ENCODE measurements at places on chromosomes 16 and 17.

GRCh38 chr17:18260332-18261145 lies at the start of gene MIEF2:
TSS of gene MIEF2 (plus strand) at chr17:18260662. CDS start at chr17:18262721, 2,059 bp downstream.
- DNase-seq = peak; percentile 83

DNA sequence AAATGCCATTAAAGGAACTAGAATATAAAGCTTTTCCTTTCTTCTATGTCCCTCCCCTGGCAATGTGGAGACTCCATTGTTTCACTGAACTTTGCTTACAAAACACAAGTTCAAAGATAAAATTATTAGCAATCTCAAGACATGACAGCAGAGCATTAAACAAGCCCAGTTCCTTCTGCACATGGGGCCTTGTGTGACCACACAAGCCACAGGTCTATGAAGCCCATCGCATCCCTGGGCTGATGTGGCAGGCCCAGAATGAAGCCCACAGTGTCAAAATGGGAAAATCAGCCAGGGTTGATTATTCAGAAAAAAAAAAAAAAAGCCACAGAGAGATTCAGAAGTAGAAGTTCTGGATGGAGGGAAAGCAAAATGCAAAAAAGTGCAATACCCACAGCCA lies 12.9 kb upstream of the SLC39A11 start:
- no peak for DNase-seq

- no peak for DNase-seq
These were observed 15.9 kb downstream of the CASKIN1 start for GRCh38 chr16:2180461-2180860.

- no peak for DNase-seq
These were observed 383.8 kb downstream of the ZFHX3 start for GRCh38 chr16:72664056-72664508.

DNA sequence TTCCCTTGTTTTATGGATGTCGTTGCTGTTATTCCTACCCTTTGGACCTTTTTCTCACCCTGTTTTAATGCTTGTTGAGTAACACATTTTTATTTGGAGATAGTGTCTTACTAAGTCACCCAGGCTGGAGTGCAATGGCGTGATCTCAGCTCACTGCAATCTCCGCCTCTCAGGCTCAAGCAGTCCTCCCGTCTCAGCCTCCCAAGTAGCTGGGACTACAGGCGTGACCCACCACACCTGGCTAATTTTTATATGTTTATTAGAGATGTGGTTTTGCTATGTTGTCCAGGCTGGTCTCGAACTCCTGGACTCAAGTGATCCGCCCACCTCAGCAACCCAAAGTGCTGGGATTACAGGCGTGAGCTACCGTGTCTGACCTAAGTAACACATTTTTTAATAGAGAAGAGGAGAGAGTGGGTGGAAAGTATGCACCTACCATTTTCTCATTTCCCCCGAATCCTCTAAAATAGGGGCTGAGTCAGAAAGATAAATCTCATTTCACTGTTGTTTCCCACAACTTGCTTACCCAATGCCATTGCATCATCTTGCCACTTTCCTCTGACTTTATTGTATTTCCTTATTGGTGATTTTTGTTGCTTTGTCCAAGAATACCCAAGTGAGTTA lies 7.0 kb downstream of the DHX40 start:
- no peak for DNase-seq

DNA sequence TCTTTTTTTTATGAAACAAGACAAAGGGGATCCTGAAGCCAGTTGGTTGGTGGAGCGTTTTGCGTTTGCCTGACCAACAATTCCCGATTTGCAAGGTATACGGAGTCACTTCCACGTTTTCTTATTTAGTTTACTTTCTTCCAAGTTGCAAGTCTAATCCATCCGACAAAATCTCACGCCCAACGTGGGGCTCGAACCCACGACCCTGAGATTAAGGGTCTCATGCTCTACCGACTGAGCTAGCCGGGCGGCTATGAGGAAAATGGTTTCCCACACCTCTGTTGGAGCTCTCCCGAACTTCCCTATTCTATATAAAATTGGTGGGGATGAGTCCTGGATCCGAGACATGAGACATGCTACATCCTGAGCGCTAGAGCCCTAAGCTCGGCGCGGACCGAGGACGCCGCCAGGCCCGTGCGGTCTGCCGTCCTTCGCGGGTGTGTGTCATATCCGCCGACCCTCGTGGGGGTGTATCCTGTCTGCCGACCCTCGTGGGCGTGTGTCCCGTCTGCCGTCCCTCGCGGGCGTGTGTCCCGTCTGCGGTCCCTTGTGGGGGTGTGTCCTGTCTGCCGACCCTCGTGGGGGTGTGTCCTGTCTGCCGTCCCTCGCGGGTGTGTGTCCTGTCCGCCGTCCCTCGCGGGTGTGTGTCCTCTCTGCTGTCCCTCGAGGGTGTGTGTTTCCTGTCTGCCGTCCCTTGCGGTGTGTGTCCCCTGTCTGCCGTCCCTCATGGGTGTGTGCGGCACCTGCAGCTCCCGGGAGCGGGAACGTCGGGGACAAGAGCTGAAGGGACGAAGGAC lies 22.6 kb downstream of the ZNF213 start:
- DNase-seq = peak; percentile 82

GRCh38 chr17:39772415-39772814 lies 34.7 kb downstream of the GRB7 start:
- no peak for DNase-seq

DNA sequence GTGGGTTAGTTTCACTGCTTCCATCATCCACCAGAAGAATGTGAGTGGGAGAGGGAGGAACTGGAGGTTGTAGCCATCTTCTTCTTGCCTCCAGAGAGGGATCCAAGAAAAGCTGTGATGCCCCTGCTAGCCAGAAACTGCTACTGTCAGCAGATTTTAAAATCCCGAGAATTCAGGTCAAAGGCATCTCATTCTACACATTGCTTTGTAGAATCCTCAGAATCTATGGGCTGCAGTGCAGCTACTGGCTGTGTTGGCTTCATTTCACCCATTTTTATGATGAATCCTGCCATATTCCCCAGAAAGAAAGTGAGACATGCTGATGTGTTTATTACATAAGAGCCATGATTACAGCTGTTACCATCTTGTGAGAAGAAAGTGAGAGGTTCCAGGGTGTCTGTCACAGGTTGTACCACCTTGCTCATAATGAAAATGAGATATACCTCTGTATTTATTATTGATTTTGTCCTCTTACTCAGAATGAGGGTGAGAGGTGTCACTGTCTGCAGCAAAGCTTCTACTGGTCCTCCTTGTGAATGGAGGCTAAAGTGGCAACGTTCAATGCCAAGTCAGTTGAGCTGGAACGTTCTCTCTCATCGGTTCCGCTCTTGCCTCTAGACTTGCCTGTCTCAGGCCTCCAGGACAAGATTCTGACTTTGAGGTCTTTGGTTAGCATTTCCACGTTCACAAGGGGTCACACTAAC lies 50.1 kb upstream of the MYH10 start:
- no peak for DNase-seq

DNA sequence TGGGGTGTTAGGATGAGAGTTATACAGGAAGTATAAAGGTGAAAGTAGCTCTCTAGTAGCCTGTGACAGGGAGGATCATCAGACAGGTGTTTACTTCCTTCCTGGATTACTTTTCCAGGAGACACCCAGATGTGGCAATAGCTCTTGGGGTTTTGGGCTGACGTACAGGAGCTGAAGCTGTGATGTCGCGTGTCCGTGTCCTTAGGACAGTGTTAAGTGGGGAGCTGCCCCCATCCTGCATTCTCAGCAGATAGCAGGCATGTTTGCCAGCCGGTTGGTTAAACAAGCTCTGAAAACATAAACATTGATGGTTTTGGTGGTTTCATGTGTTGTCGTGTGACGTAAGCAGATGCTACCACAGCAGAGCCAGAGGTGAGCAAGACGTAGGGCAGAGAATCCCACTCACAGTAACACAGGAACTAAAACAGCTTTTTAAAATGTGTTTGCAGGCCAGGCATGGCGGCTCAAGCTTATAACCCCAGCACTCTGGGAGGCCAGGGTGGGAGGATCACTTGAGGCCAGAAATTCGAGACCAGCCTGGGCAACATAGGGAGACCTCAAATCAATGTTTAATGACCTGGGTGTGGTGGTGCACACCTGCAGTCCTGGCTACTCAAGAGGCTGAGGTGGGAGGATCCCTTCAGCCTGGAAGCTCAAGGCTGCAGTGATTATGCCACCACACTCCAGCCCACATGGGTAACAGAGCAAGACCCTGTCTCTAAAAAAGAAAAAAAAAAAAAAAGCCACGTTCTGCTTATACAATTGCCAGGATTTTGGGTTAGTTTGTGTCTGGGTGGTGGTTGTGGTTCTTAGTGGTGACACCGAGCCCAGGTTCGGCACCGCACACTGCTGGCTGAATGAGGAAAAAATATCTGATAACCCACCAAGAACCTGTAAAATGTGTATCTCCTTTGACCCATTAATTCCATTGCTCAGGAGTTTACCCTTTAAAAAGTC lies 18.2 kb upstream of the IL17C start:
- no peak for DNase-seq

DNA sequence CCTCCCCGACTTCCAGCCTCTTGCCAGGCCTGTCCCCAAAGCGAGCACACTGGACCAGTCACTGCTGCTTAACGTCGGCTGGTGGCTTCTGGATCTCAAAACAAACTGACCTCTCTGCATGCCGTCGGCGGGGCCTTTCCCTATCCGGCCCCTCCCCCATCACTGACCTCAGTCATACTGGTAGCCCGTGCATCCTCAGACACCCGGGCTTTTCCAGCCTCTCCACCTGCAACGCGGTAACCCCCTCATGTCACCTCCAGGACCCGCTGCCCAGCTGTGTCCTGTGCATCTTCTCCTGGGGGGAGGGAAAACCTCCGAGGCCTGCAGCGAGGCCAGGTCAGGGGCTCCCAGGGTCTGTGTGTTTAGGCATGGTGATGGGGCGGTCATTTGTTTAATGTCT lies 138.6 kb upstream of the CHMP6 start:
- DNase-seq = no peak

DNA sequence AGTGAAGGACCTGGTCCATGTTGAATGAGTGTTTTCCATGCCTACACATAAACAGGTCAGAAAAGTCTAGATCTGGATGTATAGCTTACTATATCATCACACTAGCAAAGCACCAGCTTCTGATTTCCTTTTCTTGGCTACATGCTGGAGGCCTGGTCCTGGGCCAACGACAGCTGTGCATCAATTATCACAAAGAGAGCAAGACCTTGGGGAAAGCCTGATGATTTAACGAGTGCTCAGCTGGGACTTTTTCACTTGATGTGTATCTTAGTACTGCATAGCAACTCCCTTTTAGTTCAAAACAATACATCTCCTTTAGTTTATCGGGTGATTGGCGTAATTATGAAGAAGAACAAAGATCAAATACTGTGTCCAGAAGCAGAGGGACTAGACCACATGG lies 358.2 kb downstream of the KIF2B start:
- DNase-seq = no peak

DNA sequence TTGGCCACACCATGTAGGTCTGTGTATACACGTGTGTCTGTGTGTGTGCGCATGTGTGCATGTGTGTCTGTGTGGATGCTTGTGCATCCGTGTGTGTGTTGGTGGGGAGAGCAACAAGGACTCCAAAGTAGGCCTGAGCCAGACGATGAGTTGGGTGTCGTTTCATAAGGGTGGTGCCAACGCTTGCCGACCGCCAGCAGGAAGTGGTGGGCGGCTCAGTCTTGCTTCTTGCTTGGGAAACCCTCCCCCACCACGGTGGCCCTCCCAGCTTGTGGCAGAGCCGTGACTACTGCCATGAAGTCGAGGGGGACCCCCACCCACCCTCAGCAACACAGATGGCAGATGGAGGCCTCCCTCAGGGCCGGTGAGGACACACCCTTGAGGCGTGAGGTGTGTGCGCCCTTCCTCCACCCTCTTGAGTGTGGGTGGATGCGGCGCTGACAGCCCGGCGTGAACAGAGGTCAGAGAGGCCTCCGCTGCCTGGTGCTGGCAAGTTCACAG lies 17.5 kb downstream of the SBK1 start:
- no peak for DNase-seq

GRCh38 chr16:8929086-8929748 lies 34.5 kb downstream of the USP7 start:
- DNase-seq = no peak

Data from epithelial cell of prostate (primary cell).